ENCODE measurements at places on chromosomes 1 and 21.

DNA sequence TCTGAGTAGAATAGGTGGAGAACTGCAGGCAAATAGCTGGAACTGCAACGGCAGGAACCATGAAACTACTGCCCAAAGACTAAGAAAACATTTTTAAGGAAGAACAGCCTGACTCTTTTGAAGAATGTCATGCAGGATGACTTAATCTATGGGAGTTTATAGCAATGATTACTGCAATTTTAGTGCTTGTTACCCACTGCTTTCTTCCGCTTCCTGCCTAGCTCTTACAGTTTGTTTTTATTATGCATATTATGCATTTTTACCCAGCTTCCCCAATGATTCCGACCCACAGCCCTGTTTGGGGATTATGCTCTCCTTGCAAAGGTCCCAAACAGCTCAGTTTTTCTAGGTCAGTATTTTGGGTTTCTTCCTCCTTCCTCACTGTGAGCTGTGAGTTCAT is 71.2 kb downstream of the PCNX2 start:
- no peak for DNase-seq

- DNase-seq, result no peak
These were observed 277.0 kb upstream of the BRINP3 start for GRCh38 chr1:190754666-190755065.

DNA sequence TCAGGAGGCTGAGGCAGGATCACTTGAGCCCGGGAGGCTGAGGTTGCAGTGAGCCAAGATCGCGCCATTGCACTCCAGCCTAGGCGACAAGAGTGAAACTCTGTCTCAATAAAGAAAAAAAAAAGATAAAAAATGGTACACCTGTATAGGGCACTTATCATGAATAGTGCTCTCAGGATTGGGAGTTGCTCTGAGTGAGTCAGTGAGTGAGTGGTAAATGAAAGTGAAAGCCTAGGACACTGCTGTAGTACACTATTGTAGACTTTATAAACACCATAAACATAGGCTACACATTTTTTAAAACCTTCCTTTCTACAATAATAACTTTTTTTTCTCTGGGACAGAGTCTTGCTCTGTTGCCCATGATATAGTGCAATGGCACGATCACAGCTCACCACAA is 16.8 kb downstream of the PHTF1 start:
- no peak for DNase-seq

DNA sequence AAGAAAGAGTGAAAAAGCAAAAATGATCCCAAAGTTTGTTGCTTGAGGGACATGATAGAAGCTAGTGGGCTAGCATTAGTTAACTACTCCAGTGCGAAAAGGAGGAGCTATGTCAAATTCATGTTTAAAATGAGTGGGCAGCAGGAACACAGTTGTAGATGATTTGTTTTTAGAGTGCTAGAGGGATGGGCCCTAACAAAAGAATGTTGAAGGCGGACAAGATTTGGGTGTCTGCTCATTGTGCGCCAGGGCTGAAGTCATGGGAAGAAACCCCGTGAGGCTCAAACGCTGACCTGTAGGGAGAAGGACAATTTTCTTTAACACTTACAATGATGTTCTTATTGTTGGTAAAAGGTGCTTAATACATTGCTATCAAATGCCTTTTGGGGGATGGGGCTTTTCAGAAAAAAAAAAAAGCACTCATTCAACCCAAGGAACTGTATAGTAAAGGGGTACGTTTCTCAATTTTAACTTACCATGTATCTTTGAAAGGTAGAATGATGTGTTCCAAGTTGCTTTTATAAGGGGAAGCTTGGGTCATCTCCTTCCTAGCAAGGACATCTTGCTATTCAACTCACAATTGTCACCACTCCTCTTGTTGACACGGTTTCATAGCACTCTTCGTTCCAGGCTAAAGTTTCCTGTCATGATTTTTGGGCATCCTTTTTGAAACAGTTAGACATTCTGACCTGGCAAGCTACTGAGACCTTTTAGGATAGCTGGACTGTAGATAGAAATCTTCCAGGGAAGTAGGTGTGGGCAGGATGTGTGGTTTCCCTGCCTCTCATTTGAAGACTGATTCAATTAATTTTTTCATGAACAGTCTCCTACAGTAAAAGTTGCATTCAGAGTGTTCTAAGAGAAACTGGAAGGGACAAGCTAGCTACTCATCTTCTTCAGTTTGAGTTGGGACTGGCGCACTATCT is 53.0 kb upstream of the CNN3 start:
- no peak for DNase-seq

GRCh38 chr1:145827966-145828365 is 4.0 kb downstream of the POLR3C start:
- DNase-seq, result no peak

DNA sequence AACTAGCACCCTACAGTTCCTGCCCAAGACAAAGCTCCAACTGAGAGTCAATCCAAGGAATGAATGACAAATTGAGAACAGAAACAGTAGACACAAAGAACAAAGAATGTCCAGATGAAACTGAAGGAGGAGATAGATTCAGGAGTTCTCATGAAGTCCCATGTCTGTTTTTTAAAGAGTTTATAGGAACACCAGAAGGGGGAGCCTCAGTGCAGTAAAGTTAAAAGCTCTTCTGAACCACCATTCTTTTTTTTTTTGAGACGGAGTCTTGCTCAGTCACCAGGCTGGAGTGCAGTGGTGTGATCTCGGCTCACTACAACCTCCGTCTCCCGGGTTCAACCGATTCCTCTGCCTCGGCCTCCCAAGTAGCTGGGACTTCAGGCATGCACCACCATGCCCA is 323.6 kb downstream of the MRPL39 start:
- DNase-seq, result no peak

GRCh38 chr1:90135286-90135685 is 140.4 kb downstream of the ZNF326 start:
- no peak for DNase-seq

DNA sequence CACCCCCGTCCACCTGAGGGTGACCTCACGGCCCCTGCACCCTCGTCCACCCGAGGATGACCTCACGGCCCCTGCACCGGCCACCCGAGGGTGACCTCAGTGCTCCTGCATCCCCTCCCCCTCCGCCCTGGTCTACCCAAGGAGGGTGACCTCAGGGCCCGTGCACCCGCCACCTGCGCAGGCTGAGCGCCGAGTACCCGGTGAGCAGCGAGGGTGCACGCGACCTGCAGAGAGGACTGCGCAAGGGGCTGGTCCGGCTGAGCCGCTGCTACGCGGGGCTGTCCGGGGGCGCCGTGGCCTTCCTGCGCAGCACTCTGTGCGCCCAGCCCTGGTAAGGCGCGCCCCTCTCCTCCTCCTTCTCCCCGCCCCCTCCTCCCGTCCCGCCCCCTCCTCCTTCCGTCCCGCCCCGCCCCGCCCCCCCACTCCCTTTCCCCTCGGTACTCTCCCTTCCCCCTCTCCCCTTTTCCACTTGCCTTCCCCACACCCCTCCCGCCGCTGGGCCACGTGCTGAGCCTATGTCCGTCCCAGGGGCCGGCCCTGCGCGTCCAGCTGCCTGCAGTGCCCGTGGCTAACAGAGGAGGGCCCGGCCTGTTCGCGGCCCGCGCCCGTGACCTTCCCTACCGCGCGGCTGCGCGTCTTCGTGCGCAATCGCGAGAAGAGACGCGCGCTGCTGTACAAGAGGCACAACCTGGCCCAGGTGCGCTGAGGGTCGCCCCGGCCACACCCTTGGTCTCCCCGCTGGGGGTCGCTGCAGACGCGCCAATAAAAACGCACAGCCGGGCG is 28.4 kb downstream of the TRIM11 start:
- DNase-seq, result peak; percentile 87

- DNase-seq, result no peak
These were observed 68.9 kb downstream of the NRIP1 start for GRCh38 chr21:14995695-14996490.

DNA sequence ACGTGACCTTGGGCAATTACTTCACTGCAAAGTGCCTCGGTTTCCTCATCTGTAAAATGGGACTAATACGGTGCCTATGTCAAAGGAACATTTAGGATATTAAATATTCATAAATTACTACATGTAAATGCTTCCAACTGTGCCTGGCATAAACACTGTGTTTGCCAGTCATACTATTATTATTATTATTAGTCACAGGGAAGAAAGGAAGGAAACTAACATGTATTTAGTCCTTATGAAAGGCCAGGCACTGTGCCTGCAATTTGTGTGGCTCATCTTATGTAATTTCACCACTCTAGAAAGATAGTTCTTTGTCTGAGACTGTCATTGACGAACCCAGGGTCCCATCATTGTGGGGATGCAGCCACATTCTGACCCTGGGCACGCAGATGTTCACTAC is 45.0 kb downstream of the EPHB2 start:
- no peak for DNase-seq

DNA sequence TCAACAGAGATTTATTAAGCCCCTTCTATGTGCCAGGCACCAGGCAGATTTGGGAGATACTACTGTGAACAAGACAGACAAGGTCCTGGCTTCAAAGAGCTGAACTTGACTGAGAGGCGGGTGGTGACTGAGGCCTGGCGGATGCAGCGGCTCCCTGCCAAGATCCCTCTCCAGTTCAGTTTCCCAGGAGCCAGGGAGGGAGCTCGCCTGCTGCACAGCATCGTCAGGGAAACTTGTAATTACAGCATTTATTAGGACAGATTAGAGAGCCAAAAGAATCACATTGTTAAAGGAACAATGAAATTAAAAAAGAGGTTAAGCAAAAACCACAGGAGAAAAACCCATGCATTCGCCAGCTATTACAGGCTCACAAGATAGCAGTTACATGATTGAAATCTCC is 55.3 kb downstream of the ETS2 start:
- peak; percentile 70 for DNase-seq

DNA sequence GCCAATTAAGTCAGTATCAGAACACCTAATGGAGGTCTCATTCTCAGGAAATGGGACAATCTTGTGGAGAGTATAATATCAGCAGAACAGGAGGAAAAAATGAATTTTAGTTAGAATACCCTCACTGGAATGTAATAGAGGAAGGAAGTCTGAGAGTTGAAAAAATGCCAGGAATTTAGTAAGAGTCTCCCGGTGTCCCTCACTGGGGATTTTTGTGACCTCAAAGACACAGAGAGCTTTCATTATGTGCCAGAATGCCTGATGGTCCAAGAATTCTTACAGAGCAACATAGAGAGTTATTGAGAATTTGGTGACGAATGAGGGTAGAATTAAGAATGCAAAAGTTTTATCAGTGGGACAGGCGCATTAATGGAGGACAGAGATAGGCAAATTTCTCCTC is 443.5 kb upstream of the B3GALT2 start:
- no peak for DNase-seq

DNA sequence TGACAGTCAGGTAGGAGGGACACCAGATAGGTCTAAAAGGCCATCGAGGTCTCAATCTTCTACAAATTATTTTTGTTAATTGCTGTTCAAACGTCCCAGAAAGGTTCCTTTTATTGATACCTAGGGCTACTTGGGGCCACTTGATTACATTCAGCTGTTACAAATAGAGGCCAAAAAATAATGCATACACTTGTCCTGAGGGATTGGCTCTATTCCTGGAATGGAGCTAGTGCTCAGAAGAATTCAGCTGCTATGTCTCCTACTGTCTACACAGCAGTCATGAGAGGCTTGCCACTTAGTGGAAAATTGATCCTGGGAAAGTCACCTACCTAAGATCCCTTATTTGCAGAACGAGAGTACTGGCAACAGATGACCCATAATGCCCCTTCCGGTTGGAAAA is 498.3 kb downstream of the ADGRL2 start:
- no peak for DNase-seq

- no peak for DNase-seq
These were observed 6.8 kb downstream of the CYP4X1 start for GRCh38 chr1:47030170-47030805.

- DNase-seq, result no peak
These were observed 20.5 kb upstream of the TENT5B start for GRCh38 chr1:27033043-27033746.

GRCh38 chr1:187129132-187129531 is 300.4 kb downstream of the PLA2G4A start:
- no peak for DNase-seq

All from left ventricle myocardium superior (tissue), 1 donor.